Activated T-helper 17 cell treated with anti-CD3 and anti-CD28 coated beads, Interleukin-2, amount 50 U/mL, for 72 hours (primary cell): ENCODE measurements at places on chromosomes 1 and 21.

DNA sequence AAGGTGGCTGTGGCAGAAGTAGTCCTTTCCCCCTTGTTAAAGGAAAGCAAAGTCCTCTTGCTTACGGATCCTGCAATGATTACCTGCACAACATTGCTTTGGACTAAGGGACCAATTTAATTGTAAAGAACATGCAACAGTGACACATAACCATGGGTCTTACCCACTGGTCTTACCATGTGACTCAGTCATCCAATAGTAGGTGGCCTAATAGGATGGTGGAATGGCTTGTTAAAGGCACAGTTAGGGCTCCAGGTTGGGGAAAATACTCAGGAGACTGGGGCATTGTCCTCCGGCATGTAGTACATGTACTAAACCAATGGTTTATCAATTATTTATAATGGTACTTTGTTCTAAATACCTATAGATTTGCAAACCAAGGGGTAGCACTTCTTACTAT, 2.1 kb upstream of the YIPF1 start:
- peaks cover 11% of the 10 kb centered on the region for H3K36me3 ChIP-seq
- no peak overlapping the region for H3K4me3 ChIP-seq
- H3K27ac ChIP-seq, result no peak overlapping the region
- ATAC-seq, result no peak
- peaks cover 16% of the 10 kb centered on the region for H3K4me1 ChIP-seq
- no peaks in the 10 kb centered on the region for H3K27me3 ChIP-seq

- no peak overlapping the region for H3K27ac ChIP-seq
- H3K27me3 ChIP-seq, result no peaks in the 10 kb centered on the region
- peaks cover 11% of the 10 kb centered on the region for H3K4me1 ChIP-seq
- H3K36me3 ChIP-seq, result peaks cover 33% of the 10 kb centered on the region
- no peak for ATAC-seq
Measured at GRCh38 chr1:248840946-248841345, 2.9 kb downstream of the ZNF672 start.

DNA sequence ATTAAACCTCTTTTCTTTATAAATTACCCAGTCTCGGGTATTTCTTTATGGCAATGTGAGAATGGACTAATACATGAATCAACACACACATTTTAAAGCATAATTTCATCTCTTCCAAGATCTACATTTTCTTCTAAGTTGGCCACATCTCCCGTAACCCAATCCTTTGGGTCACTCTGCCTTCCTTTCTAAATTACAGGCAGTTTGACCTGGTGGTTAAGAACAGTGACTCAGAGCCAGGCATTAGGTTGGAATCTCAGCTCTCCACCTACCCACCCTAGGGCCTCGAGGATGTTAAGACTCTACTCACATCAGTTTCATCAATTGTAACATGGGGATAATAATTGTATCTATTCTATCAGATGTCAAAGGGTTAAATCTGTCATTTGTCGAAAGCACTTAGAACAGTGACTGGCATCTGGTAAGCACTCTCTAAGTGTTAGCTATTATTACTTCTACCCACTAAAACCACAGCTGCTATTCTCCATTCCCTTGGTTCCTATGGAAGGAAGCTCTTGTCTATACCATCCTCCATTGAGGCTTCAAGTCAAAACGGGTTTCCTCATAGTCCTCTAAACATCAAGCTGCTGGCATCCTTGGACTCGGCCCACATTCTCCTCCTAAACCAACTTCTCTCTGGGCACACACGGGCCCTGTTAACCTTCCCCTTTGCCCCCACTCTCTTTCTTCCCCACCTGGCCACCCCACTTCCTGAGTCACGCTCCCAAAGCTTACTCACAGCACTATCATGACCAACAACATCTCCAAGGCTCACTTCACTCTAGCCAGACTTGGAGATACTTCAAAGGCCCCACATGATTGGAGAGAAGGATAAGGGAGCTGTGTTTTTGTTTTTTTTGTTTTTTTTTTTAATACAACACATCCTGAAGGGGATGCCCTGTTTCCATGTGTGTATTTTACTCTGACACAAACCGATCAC, 116.9 kb downstream of the TGFBR3 start:
- H3K27ac ChIP-seq, result peak overlapping the region; percentile 57
- no peak overlapping the region for H3K4me3 ChIP-seq
- peaks cover 9% of the 10 kb centered on the region for H3K4me1 ChIP-seq
- H3K36me3 ChIP-seq, result peaks cover 15% of the 10 kb centered on the region

DNA sequence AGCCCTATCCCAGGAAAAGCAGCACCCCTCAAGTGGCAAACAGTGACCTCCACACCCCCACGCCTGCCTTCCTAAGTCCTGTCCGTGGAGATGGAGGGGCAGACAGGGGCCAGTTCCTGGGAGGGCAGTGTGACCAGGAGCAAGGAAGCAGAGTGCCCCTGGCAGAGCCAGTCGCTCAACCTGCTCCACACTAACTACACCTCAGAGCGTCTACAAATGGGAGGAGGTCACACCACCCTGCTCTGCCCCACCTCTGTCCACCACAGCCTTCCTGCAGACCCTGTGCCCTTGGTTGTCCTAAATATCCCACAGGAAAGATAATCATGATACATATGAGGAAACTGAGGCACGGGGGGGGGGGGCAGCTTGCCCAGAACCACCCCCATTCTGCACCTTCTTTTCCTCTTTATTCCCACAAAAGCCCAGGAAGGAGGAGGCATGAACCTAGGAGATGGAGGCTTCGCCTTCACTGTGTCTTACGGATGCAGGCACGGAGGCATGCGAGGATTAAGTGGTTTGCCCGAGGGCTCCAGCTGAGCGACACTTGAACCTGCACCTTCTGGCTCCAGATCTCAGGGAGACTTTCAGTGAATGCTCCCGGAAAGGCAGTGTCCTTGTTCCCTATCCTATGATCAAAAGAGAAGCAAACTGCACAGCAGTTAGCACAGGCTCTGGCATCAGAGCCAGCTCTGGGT, 42.7 kb upstream of the SELENON start:
- H3K4me3 ChIP-seq, result no peak overlapping the region
- no peaks in the 10 kb centered on the region for H3K4me1 ChIP-seq

DNA sequence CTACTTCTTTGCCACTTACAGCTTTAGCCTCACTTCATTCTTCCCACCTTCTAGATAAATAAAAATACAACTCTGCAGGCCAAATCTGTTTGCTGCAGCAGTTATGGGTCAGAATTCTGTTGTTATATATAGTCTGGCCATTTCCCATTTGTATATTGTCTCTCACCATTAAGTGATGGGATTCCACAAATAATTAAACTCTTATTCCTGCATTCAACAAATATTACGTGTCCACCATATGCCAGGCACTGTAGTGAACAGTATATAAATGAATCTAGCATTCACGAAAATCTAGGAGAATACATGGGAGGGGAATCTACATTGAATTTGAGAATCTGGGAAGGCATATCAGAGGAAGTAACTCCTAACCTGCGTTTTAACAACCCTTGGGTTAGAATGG, 5.7 kb upstream of the GLRX2 start:
- no peak overlapping the region for H3K27ac ChIP-seq
- no peaks in the 10 kb centered on the region for H3K4me1 ChIP-seq
- no peaks in the 10 kb centered on the region for H3K27me3 ChIP-seq
- ATAC-seq, result no peak
- no peak overlapping the region for H3K4me3 ChIP-seq

DNA sequence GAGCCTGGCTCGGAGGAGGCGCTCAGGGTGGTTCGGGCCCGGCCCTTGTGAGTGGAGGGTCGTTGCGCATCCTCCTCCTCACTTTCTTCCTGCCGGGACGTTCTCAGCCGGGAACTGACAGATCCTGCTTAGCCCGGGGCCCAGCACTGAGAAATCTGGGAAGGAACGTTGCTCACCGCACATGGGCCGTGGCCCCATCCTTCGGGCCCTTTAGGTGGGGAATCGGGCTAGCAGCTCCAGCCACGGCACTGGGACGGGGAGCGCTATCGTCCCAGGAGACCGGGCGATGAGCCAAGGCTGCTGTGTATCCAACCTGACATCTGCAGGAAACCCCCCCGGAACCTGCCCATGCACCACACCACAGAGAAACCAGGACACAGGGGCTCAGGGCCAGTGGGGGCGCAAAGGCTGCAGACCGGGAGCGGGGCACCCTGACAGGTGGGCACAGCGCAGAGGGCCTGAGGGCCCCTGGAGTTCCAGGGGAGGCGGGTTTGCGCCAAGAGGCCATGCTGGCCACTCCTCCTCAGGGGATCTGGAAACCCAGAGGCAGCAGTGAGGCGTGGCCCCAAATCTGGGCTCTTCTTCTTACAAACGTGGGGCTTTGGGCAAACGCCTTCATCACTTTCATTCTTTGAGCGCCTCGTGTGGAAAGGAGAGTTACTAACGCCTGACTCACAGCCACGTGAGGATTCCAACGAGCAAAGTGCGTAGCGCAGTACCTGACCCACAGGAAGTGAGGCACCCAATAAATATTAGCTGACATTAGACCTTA, at the start of gene SH2D5:
TSS of gene SH2D5 (minus strand) at position 116 of the 772 bp plus-strand sequence. CDS start 4,659 bp downstream, outside the sequence.
- peak; percentile 89 for ATAC-seq
- peaks cover 8% of the 10 kb centered on the region for H3K36me3 ChIP-seq
- peak within 1 kb of the TSS; percentile 84 for H3K4me3 ChIP-seq
- peaks cover 9% of the 10 kb centered on the region for H3K4me1 ChIP-seq
